ENCODE measurements at places on chromosomes 4 and X. TPM values are rescaled to one million over a fixed set of nuclear protein-coding genes. Genes with fewer than 3 reads are reported as not detected.

CXCL9 gene
- not detected for total RNA-seq

ZFYVE28 gene
- total RNA-seq, result 78.6 TPM

DNA sequence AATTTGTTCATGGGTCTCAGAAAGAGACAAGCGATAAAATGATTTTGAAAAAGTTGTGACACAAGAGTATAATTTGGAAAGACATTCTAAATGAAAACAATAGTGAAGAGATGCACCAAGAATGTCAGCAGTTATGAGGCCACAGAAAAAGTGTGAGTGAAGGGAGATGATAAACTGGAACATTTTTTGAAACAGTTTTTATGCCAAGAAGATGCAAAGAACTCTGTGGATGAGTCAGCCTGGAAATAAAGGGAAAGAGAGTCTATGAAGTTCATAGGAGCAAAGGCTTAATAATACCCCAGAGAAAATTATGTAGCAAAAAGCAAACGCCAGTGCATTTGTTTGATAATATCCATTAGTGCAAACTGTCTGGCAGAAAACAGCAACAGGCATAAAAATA is 188.4 kb upstream of the TBC1D9 start:
- H3K27ac ChIP-seq, result peak overlapping the region; percentile 68
- H3K36me3 ChIP-seq, result no peaks in the 10 kb centered on the region
- H3K4me3 ChIP-seq, result no peak overlapping the region
- H3K27me3 ChIP-seq, result no peaks in the 10 kb centered on the region
- H3K4me1 ChIP-seq, result no peaks in the 10 kb centered on the region
- DNase-seq, result no peak

GRCh38 chr4:38514465-38515146 is 149.4 kb upstream of the KLF3 start:
- H3K27ac ChIP-seq, result peak overlapping the region; percentile 61
- no peak for DNase-seq
- no peaks in the 10 kb centered on the region for H3K4me1 ChIP-seq
- H3K36me3 ChIP-seq, result no peaks in the 10 kb centered on the region
- H3K4me3 ChIP-seq, result no peak overlapping the region

STS gene
- 5.6 TPM for total RNA-seq

- no peaks in the 10 kb centered on the region for H3K4me1 ChIP-seq
- no peak overlapping the region for H3K27ac ChIP-seq
- DNase-seq, result no peak
- H3K36me3 ChIP-seq, result no peaks in the 10 kb centered on the region
Observed at GRCh38 chr4:33086331-33086925, 2366.3 kb downstream of the PCDH7 start.

GRCh38 chrX:100381619-100382018 is 28.5 kb downstream of the PCDH19 start:
- H3K4me3 ChIP-seq, result no peak overlapping the region
- H3K27ac ChIP-seq, result no peak overlapping the region
- H3K36me3 ChIP-seq, result no peaks in the 10 kb centered on the region
- no peak for DNase-seq

- H3K27me3 ChIP-seq, result no peaks in the 10 kb centered on the region
- H3K27ac ChIP-seq, result no peak overlapping the region
- H3K4me1 ChIP-seq, result no peaks in the 10 kb centered on the region
- no peak overlapping the region for H3K4me3 ChIP-seq
- DNase-seq, result no peak
Observed at GRCh38 chr4:20675786-20676185, 24.5 kb upstream of the PACRGL start.

DNA sequence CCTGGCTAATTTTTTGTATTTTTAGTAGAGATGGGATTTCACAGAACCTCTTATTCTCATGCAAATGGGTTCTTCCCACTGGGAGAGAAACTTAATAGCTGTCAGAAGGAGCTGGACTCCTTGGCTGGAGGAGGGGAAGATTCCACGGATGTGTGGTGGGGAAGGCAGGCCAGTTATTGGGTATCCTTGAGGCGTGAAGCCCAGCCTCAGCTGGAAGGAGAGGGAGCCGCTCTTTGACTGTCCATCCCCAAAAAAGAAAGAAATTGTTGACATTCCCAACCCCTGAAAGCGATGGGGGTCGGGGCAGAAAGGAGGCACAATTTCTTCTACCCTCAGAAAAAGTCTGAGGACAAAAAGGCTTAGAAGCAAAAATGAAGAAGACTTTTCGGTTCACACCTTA is 983.1 kb upstream of the PABPC4L start:
- DNase-seq, result no peak
- no peaks in the 10 kb centered on the region for H3K27me3 ChIP-seq
- no peak overlapping the region for H3K4me3 ChIP-seq
- H3K27ac ChIP-seq, result no peak overlapping the region
- no peaks in the 10 kb centered on the region for H3K36me3 ChIP-seq

WAS gene
- 3.2 TPM for total RNA-seq

DNA sequence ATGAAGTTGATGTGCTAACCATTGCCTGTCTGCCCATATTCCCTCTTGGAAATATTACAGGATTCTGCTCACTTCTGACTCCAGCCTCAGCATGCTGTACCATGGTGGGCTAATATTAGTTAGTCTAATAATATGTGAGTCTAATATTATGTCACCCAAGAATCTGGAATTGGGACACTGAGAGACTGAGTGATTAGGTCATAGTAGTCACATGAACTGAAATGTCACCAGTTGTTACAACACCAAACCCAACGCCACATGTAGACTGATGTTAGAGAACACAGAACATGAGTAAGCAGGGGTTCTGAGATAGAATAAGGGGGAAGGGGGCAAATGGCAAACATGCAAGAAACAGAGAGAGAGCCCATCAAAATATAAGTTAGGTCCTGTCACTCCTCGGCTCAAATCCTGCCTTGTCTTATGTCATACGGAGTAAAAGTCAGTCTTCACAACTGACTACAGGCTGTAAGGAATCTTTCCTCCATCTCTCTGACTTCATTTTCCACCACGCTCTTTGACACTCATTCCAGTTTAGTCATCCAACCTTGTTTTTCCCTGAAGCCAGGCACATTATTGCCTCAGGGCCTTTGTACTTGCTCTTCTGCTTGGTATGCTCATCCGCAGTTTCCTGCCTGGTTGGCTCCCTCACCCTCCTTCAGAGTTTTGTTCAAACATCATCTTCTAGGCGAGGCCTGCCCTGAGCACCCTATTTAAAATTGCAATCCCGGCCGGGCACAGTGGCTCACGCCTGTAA is 9.6 kb upstream of the SLAIN2 start:
- no peak overlapping the region for H3K4me3 ChIP-seq
- no peak overlapping the region for H3K27ac ChIP-seq
- H3K36me3 ChIP-seq, result no peaks in the 10 kb centered on the region
- peaks cover 4% of the 10 kb centered on the region for H3K4me1 ChIP-seq
- no peaks in the 10 kb centered on the region for H3K27me3 ChIP-seq

DNA sequence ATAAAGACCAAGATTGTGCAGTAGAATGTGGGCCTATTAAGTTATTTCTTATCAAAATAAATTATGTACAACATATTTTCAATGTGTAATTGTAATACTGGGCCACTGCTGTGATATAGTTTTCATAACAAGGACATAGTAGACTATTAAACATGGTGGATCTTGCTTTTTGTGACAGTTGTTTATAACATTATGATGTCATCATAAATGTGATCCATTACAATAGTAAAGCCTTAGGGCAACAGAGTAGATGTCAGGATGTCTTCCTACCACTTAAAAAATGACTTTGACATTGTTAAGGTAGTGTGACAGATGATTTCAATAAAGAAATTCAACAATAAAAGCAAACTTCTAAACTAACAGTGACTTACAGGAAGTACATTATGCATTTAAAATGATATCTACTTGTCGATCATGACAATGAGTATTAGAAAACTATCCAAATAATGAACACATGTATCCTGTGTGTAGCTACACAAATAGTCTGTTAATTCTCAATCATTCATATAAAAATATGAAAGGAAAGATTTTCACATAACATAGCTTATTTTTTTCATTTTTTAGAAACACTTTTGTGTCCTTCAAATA is 5.3 kb upstream of the AGA start:
- H3K27ac ChIP-seq, result no peak overlapping the region
- H3K4me1 ChIP-seq, result no peaks in the 10 kb centered on the region
- H3K27me3 ChIP-seq, result no peaks in the 10 kb centered on the region
- no peak for DNase-seq
- H3K4me3 ChIP-seq, result no peak overlapping the region

DNA sequence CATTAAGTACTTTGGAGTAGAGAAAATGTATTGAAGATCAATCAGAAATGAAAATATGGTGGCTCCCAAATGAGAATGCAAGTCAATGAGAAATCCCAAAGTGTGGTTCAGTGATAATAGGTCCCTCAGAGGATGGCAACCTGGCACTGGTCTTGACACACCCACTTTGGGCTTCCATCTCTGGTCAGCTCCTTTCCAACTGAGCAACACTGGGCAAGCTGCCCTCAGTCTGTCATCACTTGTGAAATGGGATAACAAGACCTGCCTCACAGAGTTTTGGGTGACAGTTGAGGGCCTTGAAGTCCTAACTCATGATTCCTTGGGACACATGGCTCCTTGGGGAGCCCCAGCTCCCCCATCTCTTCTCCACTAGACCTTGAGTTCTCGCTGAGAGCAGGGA is 29.0 kb upstream of the MAMLD1 start:
- no peak for DNase-seq
- no peaks in the 10 kb centered on the region for H3K36me3 ChIP-seq
- H3K27me3 ChIP-seq, result no peaks in the 10 kb centered on the region
- H3K27ac ChIP-seq, result no peak overlapping the region
- no peak overlapping the region for H3K4me3 ChIP-seq

SPIN4 gene
- total RNA-seq, result 4.4 TPM

- DNase-seq, result no peak
- peaks cover 42% of the 10 kb centered on the region for H3K27me3 ChIP-seq
- no peaks in the 10 kb centered on the region for H3K36me3 ChIP-seq
- no peak overlapping the region for H3K27ac ChIP-seq
- H3K4me1 ChIP-seq, result no peaks in the 10 kb centered on the region
Observed at GRCh38 chr4:4394644-4395043, 7.7 kb downstream of the NSG1 start.

GRCh38 chrX:108306086-108306485 is 132.1 kb downstream of the COL4A6 start:
- H3K36me3 ChIP-seq, result no peaks in the 10 kb centered on the region
- H3K27me3 ChIP-seq, result no peaks in the 10 kb centered on the region
- DNase-seq, result no peak
- H3K4me1 ChIP-seq, result no peaks in the 10 kb centered on the region
- H3K4me3 ChIP-seq, result no peak overlapping the region
- H3K27ac ChIP-seq, result no peak overlapping the region

SLIT2 gene
- total RNA-seq, result 5.2 TPM

GRIA3 gene
- 0.40 TPM for total RNA-seq

TAB3 gene
- 34.0 TPM for total RNA-seq

DSPP gene
- not detected for total RNA-seq

DNA sequence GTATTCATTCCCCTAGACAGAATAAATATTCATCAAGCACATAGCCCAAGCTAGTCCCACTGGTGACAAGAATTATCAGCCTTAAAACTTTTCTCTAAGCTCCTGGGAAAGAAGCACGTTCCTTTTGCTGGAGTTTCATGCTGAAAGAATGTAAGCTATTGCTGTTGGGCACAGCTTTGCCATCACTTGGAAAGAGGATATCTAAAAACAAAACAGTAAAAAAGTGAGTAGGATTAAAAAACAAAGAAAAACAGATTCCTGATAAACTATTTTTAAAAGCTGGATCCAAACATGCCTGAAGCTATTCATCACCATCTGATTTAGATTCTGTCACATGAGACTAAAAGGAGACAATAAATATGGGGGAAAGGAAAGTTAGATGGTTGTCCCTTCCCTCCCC is 176.8 kb downstream of the SCFD2 start:
- no peak overlapping the region for H3K4me3 ChIP-seq
- H3K36me3 ChIP-seq, result no peaks in the 10 kb centered on the region
- H3K27ac ChIP-seq, result no peak overlapping the region
- H3K27me3 ChIP-seq, result no peaks in the 10 kb centered on the region

UGT8 gene
- 63.6 TPM for total RNA-seq

TEX11 gene
- 0.79 TPM for total RNA-seq

RTL3 gene
- 1.1 TPM for total RNA-seq

- H3K36me3 ChIP-seq, result no peaks in the 10 kb centered on the region
- H3K27ac ChIP-seq, result no peak overlapping the region
- DNase-seq, result no peak
- H3K27me3 ChIP-seq, result no peaks in the 10 kb centered on the region
- H3K4me3 ChIP-seq, result no peak overlapping the region
- H3K4me1 ChIP-seq, result no peaks in the 10 kb centered on the region
Observed at GRCh38 chrX:43835559-43835958, 46.7 kb downstream of the MAOB start.

DNA sequence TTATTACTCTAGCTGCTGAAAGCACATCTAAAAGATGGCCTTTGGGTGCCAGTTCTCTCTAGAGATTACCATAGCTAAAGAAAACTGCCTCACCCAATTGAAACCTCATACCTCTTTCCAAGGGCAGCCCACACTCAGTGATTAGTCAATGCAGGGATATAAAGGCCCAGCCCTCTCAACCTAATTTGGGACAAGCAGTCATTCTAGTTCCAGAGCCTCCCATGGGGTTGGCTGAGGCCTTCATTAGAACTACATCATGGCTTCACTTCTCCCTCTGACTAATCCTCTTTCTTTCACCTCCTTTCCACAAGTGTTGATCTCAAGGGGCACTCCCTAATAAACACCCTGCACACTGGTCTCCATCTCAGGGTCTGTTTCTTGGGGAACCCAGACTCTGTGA is 38.5 kb upstream of the C1GALT1C1 start:
- H3K27me3 ChIP-seq, result no peaks in the 10 kb centered on the region
- DNase-seq, result no peak
- no peak overlapping the region for H3K4me3 ChIP-seq
- H3K4me1 ChIP-seq, result no peaks in the 10 kb centered on the region
- H3K27ac ChIP-seq, result no peak overlapping the region
- no peaks in the 10 kb centered on the region for H3K36me3 ChIP-seq

SLC49A3 gene
- 1.2 TPM for total RNA-seq

DNA sequence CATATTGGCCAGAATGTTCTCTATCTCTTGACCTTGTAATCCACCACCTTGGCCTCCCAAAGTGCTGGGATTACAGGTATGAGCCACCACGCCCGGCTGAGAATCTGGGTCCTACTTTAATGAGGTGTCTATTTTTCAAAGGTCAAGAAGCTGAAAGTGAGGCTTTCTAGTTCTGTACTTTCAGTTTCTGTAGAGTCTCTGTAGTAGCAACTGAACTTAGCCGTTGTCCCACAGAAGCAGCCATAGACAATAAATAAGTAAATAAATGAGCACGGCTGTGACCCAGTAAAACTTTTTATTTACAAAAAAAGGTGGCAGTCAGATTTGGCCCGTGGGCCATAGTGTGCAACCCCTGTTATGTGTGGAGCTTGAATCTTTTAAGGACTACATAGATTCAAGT is 92.0 kb downstream of the FNIP2 start:
- H3K27ac ChIP-seq, result no peak overlapping the region
- H3K36me3 ChIP-seq, result peaks cover 18% of the 10 kb centered on the region
- H3K4me3 ChIP-seq, result no peak overlapping the region
- no peak for DNase-seq
- H3K27me3 ChIP-seq, result no peaks in the 10 kb centered on the region

All from transverse colon (tissue), 4 donors.